ENCODE measurements at places on chromosomes 4 and X.

DNA sequence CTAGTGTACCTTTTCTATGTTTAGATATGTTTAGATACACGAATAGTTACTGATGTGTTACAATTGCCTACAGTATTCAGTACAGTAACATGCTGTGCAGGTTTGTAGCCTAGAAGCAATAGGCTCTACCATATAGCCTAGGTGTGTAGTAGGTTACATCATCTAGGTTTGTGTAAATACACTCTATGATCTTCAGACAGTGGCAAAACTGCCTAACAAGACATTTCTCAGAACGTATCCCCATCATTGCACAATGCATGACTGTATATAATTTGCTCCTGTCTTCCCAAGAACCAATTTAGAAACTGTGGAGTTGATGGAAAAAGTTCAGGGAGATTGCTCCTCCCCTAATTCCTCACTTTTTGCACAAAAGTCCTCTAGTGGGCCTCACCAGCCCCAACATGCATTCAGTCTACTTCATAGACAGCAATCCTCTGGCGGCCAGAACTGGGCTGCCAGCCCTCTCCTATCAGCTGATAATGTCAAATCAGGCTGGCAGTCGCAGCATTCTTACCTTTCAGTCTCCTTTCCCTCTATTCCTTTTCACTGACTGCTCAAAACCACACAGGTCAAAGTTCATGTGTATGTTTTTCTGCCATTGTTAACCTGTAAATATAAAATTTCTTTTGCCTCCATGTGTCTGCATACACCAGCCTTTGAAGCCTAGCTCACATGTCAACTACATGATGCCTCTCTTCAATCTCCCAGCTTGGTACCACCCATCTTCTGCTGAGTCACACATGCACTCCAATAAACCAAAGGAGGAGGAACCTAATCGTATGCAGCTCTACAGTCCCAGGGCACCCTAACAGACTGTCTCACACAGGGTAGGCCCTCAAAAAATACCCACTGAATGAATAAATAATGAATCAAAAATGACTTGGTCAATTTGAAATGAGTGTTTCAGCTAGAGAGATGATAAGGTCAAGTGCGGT, 32.0 kb downstream of the BCLAF3 start:
- no peak for DNase-seq

DNA sequence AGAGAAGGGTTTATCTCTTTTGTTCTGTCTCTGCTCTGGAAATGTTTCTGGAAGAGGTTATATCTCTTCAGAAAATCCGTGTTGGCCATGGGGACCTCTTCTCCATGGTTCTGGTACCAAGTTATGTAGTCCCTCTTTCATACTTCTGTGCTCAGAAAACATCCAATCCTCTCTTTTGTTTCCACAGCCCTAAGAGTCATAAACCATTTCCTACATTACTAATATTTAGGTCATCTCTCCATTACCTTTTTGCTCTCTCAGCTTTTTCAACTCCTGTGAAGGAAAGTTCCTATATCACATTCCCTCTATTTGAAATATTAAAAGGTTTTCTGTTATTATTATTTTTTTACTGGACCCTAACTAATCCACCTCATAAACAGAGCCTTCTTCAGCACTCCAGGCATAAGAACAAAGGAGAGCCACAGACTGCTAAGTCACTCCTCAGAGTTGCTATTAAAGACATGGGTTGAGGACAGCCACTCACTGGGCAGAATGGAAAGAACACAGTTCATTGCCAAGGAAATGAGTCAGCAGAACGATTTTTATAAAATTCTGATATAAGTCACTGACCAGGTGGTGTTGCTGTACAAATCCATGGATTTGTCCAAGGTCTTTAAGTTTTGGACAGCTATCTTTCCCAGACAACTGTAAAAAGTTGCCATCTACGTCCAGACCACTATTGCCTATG, 122.4 kb upstream of the NPY2R start:
- no peak for DNase-seq

- no peak for DNase-seq
These were observed 27.2 kb downstream of the PALLD start for GRCh38 chr4:168524006-168524405.

DNA sequence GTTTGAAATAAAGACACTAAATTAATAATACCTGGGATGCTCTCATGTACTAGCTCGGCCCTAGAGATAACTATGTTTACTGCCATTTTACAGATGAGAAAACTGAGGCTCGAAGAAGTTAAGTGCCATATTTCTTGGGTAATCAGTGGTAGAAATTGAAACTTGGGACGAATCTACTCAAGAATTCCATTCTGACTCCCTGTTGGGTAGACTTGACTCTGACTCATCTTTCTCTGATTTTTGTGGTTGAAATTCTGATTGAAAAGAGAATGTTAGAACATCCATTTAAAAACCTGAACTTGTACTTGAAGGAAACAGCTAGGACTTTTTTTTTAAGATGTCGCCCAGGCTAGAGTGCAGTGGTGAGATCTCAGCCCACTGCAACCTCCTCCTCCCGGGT, 50.1 kb upstream of the NSUN7 start:
- no peak for DNase-seq

DNA sequence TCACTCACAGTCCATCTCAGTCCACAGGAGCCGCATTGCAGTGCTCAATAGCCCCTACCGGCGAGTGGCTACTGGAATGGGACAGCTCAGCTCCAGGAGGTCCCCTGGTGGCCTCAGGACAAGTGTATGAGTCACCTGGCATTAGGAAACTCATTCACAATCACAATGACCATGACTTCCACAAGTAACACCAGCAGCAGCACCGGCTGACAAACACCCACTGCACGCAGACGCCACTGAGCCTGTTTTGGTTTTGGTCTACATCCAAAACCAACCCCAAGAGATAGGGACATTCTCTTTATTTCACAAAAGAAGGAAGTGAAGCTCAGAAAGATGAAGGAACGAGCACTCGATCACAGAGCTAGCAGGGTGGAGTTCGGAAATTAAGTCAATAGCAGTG, 8.1 kb downstream of the JAKMIP1 start:
- no peak for DNase-seq

- no peak for DNase-seq
These were observed 26.4 kb upstream of the LRCH2 start for GRCh38 chrX:115260330-115260729.

DNA sequence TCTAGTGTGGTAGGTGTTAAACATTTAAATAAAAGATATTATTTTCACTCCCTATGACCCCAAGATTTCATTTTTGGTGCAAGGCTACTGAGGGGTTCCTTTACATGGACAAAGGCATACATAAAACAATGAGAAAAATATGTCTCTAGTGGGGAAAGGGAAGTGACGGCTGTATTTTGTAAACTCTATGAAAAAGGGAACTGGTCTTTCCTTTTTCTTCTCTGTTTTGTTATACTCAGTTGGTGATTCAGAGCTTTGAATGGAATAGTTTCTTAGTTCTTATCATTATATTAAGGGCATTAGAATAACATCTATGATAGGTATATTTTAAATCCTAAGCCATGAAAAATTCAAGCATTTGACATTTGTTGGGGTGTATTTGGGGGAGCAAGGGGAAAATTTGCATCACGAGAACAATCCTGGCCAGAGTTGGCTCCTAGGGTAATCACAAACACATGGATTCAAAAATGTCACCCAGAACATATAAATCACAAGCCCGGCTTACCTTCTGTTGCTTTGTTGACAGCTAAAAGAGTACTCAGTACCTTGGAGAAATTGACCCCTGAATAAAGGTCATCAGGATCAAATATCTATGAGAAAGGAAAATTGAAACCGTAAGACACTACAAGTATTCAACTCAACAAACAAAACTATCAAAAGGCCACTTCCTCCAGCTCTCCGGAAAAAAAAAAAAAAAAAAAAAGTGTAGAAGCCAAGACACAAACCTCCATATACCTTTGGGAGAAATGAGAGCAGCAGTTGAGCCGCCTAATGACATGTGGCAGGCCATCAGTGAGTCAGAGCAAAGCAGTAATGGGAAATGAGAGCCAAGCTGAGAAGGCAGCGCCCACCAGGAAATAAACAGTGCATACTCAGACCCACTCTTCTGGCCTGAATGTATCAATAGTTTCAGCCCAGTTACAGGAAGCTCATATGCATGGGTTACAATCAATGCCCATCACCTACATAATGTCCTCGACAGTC, 33.4 kb downstream of the ARHGEF6 start:
- DNase-seq, result no peak

DNA sequence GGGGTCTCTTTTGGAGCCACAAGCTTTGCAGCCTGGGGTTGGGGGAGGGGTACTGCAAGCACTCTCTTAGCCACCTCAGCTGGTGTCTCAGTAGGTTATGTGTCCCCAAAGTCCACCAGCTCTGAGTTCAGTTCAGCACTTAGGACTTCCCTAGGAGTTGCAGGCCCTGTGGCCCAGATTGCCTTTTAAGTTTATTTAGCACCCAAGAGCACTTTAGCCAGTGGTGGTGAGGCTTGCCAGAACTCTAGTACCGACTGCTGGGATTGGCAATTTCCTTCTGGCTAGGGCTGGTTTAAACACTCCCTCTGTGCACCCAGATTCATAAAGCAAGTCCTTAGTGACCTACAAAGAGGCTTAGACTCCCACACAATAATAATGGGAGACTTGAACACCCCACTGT, 489.9 kb upstream of the RPS6KA3 start:
- no peak for DNase-seq

DNA sequence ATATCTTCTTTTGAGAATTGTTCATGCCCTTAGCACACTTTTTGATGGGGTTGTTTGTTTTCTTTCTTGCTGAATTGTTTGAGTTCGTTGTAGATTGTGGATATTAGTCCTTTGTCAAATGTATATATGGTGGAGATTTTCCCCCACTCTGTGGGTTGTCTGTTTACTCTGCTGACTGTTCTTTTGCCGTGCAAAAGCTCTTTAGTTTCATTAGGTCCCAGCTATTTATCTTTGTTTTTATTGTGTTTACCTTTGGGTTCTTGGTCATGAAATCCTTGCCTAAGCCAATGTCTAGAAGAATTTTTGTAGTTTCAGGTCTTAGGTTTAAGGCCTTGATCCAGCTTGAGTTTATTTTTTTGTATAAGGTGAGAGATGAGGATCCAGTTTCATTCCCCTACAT, 1372.6 kb upstream of the TENM3 start:
- no peak for DNase-seq

DNA sequence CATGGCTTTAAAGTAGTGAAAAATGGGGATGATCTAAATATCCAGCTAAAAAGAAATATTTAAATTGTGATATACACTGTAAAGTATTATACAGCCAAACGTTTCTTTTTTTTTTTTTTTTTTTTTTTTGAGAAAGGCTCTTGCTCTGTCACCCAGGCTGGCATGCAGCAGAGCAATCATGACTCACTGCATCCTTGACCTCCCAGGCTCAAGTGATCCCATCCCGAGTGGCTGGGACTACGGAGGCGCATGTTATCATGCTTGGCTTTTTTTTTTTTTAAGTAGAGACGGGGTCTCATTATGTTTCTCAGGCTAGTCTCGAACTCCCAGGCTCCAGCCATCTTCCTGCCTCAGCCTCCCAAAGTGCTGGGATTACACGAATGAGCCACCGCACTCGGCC, 17.1 kb downstream of the SMIM14 start:
- DNase-seq, result no peak

- DNase-seq, result no peak
These were observed 6.0 kb upstream of the VGLL1 start for GRCh38 chrX:136525738-136526606.

DNA sequence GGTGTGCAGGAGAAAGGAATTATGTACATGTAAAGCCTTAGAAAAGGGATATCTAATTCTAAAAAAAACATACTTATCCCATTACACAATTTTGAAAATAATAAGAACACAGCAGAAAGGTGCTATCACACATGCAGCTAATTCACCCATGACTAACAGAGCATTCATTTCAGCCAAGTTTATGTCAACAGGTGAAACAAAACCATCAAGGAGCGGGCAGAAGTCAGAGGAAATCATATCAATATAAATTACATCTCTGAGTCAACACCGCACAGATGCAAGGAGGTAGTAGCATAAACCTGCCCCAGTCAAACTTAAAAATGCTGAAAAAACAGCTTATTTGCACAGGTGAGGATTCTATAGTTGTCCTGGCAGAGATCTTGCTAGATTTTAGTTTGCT, 197.9 kb downstream of the PRDM5 start:
- no peak for DNase-seq

- DNase-seq, result no peak
These were observed 44.0 kb upstream of the FBXW7 start for GRCh38 chr4:152579916-152580315.

GRCh38 chrX:115234461-115234860, 565 bp upstream of the LRCH2 start:
- no peak for DNase-seq

- DNase-seq, result no peak
These were observed 64.1 kb downstream of the USP46 start for GRCh38 chr4:52595001-52595400.

DNA sequence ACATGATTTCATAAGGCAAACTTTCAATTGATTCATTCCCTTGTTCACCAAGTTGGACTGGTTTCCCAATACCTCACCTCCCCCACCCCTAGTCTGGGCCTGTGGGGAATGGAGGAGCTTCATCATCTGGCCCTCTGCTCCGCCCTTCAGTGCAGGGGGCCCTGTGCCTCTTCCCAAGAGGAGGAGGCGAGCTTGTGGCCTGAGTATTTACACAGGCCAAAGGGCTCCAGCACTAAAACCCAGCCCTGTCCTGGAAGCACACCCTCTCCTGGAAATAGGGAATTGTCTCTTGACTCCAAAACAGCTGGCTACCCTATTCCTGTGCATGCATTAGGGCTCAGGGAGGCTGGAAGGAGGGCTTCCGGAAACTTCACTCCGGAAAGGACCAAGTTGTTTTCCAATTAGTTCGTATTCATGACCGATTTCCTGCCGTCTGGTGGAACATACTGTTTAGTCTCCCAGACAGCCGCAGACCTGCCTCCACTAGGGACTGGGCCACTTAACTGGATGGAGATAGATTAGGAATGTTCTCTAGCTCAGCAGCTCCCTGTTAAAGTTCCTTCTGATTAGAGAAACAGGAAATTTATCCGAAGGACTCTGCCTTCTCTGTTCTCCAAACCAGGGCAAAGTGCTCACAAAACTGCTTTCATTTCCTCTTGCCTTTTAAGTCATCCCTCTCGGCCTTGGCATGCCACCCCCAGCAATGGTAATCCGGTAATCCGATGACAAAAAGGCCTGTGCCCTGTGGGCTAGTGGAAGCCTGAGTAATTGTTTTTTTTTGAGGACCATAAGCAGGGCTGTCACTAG, 5.8 kb downstream of the SRPX2 start:
- DNase-seq, result no peak

DNA sequence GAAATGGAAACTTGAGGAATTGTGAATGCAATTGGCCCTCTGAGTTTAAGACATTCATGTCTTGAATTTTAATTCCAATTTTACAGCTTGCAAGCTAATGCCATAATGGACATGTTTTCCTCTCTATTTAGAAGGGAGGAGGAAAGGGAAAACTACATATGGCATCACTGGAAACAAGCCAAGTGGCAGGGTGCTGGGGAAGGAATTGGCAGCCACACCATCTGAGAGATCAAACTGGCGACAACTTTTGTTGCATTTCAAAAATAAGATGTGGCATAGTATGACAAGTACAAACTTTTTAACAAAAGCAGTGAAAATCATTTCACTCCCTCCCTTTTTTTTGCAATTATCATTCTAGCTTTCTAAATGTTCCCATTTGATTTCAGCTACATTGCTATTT, 615.6 kb downstream of the CENPC start:
- DNase-seq, result no peak

- no peak for DNase-seq
These were observed 7.6 kb downstream of the PDE6B start for GRCh38 chr4:632926-633325.
